Activated T-helper 9 cell treated with anti-CD3 and anti-CD28 coated beads, Interleukin-2, amount 50 U/mL, for 16 hours (primary cell): ENCODE measurements at places on chromosomes 1 and 21.

DNA sequence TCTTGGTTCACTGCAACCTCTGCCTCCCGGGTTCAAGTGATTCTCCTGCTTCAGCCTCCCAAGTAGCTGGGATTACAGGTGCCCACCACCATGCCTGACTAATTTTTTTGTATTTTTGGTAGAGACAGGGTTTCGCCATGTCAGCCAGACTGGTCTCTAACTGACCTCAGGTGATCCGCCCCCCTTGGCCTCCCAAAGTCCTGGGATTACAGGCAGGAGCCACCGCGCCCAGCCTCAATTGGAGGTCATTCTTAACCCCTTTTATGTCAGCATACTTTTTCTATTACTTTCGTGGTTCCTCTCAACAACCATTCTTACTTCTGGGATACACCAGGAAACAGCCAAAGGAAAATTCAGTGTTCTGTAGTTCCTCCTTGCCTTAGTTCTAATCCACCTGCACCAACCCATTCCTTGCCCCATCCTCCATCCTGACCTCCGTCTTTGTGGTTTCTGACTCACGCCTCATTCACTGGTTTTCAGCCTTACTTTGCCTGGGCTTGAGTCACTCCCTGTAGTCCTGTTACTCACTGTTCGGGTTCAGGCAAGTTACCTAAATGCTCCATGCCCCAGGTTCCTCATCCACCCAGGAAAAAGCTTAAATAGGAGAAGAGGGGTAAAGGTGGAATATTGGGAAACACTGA lies 12.9 kb upstream of the BCL10 start:
- no peak for DNase-seq

GRCh38 chr1:243346468-243346867 lies 90.6 kb downstream of the SDCCAG8 start:
- no peak for DNase-seq

DNA sequence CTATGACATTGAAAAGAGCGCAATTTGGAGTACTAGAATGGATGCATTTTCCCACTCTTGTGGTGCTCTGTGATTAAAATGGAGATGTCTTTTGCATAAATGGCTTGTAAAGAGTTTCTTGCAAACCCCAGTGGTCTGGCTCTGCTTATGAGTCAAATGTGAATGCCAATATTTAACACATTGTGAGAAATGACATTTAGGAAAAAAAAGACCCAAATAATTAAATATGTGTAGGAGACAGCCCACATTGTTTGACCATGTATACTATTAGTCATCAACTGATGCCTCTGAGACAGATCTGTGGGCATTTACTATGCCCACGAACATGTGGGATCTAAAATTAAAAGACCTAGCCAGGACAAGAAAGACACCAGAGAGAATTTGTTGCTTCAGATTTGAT lies 22.2 kb upstream of the RUNX1 start:
- no peak for DNase-seq

DNA sequence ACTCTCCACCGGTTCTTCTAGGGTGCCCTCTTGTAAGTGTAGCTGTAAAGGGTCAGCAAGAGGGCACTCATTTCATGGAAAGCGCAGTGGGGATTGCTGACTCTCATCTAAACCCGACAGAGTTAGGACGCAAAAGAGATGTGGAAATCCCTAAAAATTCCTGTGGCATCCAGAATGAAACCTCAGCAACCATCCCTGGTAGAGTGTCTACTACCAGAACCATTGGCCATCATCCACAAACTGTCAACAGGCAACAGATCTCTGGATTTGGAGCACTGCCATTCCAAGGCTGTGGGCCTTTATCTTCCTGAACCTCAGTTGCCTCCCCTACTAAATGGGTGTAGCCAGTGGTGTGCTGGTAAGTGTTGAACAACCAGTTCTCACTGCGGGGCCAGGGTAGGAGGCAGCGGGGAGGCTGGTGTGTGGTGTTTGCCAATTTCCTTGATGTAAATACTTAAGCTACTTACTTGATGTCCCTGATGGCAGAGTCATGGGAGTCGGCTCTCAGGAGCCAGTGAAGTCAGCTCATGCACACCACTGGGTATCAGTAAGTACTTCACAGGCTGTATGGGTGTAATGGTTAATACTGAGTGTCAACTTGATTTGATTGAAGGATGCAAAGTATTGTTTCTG lies 195.8 kb downstream of the KAZN start:
- DNase-seq = no peak

DNA sequence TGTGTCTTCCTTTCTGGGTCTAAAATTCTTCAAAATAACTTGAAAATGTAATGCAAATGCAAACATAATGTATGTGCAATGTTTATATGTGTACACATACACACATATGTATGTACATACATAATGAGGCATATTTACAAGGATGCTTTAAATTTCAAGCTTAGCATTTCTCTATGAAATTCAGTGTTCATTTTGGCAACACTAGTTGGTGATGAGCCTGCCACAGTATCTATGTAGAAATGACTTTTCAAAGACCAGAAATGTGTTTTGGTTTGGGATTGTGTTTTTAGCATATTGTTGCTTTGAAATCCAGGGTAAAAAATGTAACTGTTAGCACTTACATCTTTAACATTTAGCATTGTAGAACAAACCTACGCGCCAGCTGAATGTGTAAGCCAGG lies 10.1 kb downstream of the GABPA start:
- no peak for DNase-seq

DNA sequence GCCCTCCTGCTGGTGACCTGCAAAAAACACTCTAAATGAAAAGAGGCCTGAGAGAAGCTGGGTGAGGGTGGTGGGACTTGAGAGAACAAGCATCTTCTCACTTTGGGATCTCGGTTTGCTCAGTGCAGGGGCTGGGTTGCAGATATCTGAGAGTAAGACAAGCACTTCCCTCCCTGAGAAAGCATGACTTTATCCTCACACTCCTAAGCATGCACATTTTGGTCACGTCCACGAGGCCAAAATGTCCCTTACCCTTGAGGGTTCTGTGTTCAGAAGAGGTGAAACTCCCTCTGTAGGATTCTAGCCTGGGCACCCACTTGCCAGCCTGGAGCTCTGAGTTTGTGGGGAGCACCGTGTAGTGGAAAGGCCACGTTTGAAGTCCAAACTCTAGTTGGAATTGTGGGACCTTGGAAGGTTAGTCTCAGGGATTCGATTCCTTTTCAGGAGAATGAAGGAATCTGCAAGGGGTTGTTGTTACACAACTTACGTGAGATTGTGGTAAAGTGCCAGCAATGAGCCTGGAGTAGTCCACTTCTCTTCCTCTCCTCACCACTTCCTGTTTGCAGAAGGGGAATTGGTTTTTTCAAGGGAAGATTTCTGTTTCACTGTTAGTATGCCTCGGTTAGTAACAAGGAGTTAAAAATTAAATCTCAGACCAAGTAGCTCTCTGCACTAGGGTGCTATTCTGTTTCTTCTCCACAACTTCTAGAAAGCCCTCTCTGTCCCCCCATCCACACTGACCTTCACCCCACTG lies 3.0 kb downstream of the FCAMR start:
- no peak for DNase-seq

DNA sequence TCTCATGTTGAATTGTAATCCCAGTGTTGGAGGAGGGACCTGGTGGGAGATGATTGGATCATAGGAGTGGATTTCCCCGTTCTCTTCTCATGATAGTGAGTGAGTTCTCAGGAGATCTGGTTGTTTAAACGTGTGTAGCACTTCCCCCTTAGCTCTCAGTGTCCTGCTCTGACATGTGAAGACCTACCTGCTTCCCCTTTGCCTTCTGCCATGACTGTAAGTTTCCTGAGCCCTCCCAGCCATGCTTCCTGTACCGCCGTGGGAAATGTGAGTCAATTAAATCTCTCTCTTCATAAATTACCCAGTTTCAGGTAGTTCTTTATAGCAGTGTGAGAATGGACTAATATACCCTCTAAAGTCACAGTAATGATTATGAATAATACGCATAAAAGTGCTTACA lies 248.4 kb upstream of the LRRC7 start:
- no peak for DNase-seq

- DNase-seq = no peak
These were observed 3.6 kb downstream of the IGSF8 start for GRCh38 chr1:160094806-160095205.

- no peak for DNase-seq
These were observed 47.0 kb upstream of the CSF1 start for GRCh38 chr1:109863667-109864046.

GRCh38 chr1:62922006-62922405 lies 138.1 kb downstream of the ATG4C start:
- DNase-seq = no peak

DNA sequence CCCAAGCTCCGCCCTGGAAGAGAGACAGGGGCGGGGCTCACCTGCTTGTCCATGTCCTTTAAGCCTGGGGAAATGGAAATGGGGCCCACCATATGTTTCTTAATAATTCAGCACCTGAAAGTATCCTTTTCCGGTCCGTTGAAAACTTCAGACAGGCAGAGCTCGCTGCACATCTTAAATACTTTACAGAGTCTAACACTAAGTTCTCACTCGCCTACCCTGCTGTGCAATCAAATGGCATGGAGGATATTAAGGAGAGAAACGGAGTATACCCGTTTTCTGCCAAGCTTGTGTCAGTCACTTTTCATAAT lies 467 bp upstream of the CC2D1B start:
- no peak for DNase-seq

DNA sequence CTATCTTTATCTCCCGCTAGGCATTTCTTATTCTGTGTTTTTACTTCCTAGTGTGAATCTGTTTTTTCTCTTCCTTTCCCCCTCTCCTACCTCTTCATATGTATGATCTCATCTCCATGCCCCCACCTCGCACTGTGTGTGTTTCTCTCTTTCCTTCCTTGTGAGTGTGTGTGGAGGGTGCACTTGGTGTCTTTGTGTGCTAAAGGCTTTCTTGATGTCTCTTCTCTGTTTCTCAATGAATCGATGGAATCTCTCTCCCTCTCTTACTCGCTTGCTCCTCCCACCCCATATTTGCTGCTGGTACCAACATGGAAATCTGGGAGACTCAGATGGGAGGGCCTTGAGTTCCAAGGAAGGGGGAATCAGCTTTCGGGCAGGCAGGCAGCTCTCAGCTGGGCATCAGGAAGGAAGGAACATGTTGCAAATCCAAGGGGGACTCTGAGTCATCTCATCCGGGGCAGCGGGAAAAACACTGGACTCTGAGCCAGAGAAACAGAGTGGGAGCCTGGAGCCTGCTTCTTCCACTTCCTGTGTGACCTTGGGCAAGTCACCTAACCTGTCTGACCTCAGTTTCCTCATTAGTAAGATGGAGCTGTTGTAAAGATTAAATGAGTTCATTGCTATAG lies 147.5 kb downstream of the PTPRU start:
- DNase-seq = no peak

DNA sequence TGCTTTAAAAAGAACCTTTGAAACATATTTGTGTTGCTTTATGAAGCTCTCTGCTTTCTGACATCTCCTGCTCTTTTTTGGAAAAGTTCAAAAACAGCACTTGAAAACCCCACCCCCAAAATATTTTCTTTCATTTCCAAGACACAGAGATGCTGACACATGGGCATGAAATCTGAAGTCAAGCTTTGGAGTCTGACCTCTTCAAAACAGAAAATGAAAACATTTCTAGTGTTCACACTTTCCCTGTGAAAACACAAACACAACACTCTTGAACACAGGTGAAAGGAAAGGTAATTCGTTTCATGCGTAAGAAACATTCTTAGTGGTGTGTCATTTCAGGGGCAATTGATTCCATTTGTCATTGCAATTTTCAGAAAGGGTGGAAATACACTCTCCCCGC lies 10.8 kb downstream of the NGF start:
- no peak for DNase-seq

DNA sequence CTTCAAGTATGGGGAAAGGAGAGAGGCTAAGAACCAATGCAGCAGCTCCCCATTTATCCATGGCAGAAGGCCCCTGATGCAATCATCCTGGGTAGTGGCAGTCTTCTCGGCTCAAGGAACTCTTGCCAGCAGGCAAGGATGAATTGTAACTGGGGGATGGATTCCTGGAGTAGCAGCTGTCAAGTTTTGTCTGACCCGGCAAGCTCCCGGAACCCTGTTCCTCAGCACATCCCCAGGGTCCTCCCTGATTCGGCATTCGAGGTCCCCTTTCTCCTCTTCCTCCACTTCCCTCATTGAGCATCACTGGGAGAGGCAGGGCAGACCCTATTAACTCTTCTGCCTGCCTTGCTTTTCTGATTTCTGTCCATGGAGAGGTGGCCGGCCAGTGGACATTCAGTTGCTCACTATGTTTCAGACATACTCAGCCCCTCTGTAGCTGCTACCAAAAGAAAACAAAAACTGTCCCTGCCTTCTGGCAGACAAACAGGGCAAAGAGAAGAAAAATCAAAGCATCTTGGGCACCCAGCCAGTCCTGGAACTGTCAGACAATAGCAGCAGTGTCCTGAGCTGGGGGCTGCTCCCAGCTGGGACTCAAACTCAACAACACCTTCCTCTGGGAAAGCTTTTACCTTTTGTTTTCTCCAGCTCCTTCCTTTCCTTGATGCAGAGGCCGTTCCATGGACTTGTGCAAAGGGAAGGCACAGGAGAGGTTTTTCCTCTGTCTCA lies 5.6 kb upstream of the PTCH2 start:
- DNase-seq = no peak

GRCh38 chr1:187275985-187276575 lies 447.3 kb downstream of the PLA2G4A start:
- DNase-seq = no peak
